Adrenal gland (tissue), 19 donors: ENCODE measurements at places on chromosomes 12 and 14.

GRCh38 chr14:56341766-56342493, 223.7 kb downstream of the PELI2 start:
- H3K27me3 ChIP-seq = no peaks in the 10 kb centered on the region
- DNase-seq = no peak
- H3K36me3 ChIP-seq = no peaks in the 10 kb centered on the region
- H3K27ac ChIP-seq = peak overlapping the region; percentile 6
- H3K4me3 ChIP-seq = no peak overlapping the region
- peaks cover 9% of the 10 kb centered on the region for H3K4me1 ChIP-seq

DNA sequence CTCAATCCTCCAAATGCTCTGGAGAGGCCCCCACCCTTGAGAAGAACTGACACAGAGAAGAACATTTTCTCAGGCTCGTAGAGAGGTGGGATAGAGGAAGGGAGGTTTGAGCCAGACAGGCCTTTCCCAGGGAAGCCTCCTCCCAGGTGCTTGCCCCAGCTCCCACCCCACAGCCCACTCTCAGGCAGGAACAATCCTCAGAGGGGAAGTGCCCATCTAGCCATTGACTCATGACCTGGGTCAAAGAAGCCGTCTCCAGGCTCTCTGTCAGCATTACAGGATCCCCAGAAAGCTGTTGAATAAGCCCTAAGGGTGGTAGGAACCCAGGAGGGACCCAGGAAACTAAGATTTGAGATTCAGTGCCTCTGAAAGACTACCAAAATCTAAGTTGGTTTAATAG, 3.8 kb downstream of the AQP6 start:
- no peaks in the 10 kb centered on the region for H3K27me3 ChIP-seq
- no peaks in the 10 kb centered on the region for H3K36me3 ChIP-seq
- no peak overlapping the region for H3K4me3 ChIP-seq
- no peak overlapping the region for H3K27ac ChIP-seq
- DNase-seq = no peak

GRCh38 chr14:23175823-23176222, 7.6 kb downstream of the SLC7A8 start:
- H3K4me1 ChIP-seq = no peaks in the 10 kb centered on the region
- no peak for DNase-seq
- no peaks in the 10 kb centered on the region for H3K36me3 ChIP-seq
- no peak overlapping the region for H3K4me3 ChIP-seq
- H3K27ac ChIP-seq = no peak overlapping the region

GRCh38 chr14:104925855-104926609, 1.4 kb downstream of the PLD4 start:
- no peak for DNase-seq
- H3K27ac ChIP-seq = no peak overlapping the region
- peaks cover 5% of the 10 kb centered on the region for H3K27me3 ChIP-seq
- H3K4me1 ChIP-seq = no peaks in the 10 kb centered on the region
- H3K4me3 ChIP-seq = no peak overlapping the region
